ENCODE measurements at places on chromosomes 7 and 10.

GRCh38 chr7:72925546-72926120 lies 738 bp downstream of the POM121 start:
- DNase-seq: no peak

DNA sequence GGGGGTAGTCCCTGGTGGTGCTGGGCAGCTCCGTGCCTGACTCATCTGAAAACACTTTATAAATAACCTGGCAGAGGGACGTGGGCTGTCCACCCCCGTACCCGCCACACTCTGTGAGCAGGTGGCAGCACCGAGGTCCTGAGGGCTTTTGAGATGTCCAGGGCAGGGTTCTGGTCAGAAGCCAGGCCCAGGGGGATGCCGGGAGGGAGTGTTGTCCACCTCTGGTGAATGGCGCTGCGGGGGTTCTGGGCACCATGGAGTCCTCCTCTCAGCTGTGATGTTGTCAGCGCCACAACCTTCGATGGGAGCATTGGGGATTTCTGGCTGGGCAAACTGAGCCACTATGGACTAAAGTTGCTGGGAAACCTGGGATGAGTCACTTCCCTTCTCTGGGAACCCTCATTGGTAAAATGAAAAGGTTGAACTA lies 27.4 kb upstream of the GOLGA7B start:
- no peak for DNase-seq

DNA sequence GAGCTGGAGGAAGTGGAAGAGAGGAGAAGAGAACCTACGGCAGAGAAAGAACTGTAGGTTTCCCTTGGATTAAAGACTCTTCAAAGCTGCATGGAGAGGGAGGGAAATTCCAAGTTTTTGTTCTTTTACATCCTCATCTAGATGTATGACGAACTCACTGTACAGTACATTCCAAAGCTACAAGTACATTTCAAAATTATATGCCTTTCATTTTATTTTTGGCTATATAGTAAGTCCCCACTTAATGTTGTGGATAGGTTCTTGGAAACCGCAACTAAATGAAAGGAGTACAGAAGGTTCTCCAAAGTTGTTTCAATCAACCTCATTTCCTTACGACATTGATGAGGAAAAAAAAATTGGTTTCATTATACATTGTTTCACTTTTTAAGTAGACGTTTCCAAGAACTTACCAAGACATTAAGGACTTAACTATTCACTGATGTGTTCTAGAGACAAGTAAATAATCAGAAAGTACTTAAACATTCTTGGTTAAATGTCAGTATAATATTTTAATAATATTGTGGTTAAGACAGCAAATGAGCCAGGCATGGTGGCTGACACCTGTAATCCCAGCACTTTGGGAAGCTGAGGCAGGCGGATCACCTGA lies 16.1 kb upstream of the JMJD1C start:
- no peak for DNase-seq

GRCh38 chr7:124349443-124349842 lies 316.6 kb upstream of the TMEM229A start:
- DNase-seq: no peak

- DNase-seq: no peak
Observed at GRCh38 chr10:24872049-24872789, 80.2 kb downstream of the PRTFDC1 start.

DNA sequence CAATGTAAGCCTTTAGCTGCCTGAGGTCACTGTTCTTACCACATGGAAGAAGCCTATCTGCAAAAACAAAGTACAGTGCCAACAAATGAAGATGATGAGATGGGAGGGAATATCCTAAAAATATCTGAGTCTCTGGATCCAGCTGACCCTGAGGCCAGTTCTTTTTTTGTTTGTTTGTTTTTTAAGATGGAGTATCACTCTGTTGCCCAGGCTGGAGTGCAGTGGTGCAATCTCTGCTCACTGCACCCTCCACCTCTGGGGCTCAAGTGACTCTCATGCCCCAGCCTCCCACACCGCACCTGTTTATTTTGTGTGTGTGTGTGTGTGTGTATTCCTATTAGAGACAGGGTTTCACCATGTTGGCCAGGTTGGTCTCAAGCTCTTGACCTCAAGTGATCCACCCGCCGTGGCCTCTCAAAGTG lies 44.9 kb downstream of the HYCC1 start:
- no peak for DNase-seq

DNA sequence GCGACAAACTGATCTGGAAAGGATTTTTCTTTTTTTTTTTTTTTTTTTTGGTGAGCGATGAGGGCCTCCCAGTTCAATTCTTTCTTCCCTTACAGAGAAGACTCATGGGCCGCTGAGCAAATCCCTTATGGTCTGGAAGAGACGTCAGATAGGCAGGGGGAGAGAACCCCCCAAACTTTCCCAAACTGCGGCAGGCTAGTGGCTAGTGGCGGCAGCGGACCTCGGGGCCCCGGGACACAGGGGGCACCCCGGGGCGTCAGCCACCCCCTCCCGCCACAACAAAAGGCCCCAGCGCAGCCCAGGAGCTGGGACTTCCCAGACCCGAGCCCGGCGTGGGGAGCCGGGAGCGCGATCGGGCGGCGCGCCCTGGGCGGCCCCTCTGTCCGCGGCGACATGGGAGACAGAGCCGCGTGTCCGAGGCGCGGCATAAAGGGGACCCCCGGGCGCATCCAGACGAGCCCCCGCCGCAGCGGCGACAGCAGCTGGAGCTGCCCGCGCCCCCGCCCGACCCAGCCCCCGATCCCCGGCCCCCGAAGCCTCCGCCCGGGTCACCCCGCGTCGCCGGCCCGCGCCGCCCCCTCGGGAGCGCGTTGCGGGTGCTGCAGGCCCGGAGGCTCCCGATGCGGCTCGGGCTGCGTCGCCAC lies 755 bp downstream of the FAM171A1 start:
- no peak for DNase-seq

GRCh38 chr7:33517191-33517590 lies 387.8 kb downstream of the BBS9 start:
- DNase-seq: no peak

DNA sequence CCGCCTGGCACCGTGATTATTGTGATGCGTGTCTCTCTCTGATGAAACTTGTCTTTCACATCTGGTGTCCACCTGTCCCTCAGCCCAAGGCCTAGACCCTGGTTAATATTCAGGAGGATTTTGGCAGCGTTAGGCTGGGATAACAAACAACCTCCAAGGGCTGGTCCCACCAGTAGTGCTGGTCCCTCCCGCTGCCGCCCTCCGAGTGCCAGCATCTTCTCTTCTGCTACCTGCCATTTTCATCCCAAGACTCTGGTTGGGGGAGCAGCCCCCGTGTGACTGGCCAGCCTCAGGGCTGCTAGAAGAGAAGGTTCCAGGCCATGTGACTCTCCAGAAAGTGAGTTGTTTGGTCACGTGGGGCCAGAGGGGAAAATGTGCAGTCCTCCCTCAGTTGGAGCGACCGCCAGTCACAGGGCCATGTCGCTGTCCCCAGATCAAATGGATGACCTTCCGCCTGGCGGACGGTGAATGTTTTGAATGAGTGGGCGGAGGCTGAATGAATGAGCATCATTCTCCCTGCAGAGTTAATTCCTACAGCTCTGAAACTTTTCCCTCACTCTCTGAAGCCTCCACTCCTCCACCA lies 479.9 kb upstream of the FOXK1 start:
- DNase-seq: no peak

DNA sequence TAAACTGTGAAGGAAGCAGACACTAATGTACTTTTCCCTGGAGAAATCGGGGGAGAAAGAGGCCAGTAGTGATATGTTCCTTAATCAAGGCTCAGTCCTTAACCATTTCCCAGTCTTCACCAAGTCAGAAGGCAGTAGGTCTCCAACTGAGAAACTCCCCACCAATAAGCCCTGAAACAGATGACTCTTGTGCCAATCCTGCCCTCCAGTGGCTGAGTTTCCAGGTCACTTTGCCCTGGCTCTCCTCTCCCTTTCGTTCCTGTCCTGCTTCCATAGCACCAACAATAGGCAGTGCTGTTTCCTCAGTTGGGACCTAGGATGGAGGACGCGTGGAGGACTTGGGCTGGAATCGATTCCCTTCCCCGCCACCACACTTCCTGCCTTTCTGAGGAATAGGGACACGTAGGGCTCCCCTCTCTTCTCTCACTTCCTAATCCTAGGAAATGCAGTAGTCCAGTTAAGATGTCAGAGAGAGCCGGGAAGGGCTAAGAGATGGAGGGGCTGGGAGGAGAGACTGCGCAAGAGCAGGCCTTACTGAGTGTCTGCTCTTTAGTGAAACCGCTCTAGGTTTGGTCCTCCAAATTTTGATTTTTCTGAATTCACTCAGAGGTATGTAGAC lies 23.4 kb downstream of the ATOH7 start:
- DNase-seq: peak; percentile 49

DNA sequence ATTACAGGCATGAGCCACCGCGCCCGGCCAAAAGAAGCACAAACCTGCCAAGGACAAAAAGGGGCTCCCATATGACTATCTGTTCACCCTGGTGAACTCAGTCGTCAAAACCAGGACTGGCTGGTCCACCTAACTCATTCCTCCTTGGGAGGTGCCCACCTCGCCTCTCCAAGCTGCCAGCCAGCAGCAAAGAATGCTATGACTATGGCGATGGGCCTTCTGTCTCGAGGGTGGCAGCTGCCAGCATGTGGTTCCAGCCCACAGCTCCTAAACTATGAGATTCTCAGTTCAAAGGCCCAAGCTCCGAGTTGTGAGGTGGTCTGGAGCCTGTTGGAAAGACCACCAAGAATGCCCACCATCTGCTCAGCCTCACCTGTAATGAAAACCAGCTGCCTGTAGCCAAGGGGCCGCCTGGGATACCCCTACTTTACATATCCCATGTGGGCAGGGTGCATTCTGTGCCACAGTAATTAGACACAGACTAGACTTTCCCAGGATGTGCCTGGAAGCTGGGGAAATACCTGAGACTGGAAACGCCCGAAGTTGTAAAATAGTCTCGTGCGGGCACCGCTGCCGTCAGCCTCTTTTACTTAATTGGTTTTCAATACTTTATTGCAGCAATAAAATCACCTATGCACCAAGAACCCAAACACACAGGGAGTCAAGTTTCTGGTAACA lies 71.1 kb downstream of the ZRANB1 start:
- no peak for DNase-seq

DNA sequence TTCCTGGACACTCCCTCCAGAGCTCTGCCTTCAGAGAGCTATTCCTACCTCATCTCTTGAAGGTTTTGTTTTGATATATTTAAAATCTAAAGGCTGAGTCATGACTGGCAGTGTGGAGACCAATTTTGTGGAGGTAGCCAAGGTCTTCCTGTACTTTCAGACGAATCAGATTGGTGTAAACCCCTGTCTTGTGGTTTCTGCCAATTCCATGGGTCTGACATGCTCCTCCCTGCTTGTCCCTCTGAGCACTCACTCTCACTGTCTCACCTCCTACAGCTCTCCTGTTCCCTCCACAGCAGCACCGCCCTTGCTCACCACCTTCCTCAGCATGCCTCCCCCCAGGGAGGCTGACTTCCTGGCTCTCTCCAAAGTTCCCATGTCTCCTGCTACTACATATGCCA lies 179.8 kb downstream of the NPSR1 start:
- no peak for DNase-seq

GRCh38 chr10:5018134-5018533 lies 14.5 kb upstream of the AKR1C2 start:
- no peak for DNase-seq

GRCh38 chr10:75470901-75471300 lies 39.5 kb downstream of the LRMDA start:
- DNase-seq: no peak

DNA sequence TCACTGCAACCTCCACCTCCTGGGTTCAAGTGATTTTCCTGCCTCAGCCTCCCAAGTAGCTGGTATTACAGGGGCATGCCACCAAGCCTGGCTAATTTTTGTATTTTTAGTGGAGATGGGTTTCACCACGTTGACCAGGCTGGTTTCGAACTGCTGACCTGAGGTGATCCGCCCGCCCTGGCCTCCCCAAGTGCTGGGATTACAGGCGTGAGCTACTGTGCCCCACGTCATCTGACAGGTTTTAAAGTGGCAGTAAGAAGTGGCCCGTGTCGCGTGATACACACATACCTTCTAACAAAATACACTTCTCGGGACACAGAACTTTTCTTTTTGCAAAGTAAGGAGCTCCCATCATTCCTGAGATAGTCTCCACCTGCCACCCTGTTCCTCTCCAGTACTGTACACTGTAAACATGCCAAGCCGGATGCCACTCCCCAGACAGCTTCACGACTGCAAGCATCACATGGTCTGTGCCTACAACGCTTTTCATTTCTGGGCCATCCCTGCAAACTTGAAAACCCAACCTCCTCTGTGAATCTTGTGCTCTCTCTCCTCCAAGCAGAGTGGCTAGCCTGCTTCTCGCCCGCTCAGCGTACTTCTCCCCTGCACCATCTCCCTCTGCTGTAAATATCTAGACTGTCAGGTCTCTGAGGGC lies 256.3 kb upstream of the KLF14 start:
- DNase-seq: peak; percentile 47

- DNase-seq: no peak
Observed at GRCh38 chr10:92479547-92479946, 94.3 kb downstream of the IDE start.

All from activated CD4-positive, alpha-beta T cell treated with anti-CD3 and anti-CD28 coated beads, Interleukin-10, Interleukin-2, amounts not matched to agents 100 ng/mL and 50 ng/mL, durations not matched to agents 16 hours and 8 hours (primary cell).